ENCODE measurements at places on chromosomes 12 and 14. TPM values are rescaled to one million over a fixed set of nuclear protein-coding genes. Genes with fewer than 3 reads are reported as not detected.

DNA sequence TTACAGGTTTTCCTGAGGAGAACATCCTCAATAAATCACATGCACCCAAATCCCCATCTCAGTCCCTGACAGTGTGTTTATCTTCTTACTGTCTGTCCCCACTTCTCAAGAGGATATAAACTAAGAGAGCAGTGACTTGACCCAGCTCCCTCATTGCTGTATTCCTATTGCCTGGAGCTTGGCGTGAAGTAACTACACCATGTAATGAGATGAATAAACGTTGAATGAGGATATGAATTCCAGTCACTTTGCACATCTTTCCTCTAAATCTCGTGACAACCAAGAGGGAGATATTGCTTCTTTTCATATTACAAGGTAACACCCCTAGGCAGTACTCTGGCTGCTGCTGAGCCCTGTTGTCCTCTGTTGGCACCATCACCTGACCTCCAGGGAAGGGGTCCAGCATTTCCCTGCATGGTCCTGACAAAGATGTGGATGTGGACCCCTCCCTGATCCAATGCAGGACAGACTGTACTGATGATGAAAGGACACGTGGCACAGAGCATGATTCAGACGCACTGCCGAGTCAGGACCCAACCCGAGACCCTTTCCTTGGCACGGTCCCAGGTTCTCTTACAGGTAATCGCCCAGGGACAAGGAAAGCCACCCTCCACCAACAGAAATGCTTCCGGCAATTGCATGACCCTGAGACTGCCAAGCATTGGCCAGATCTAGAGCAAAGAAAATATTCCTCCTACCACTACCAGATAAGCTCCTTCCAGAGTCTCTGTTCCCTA is 47.7 kb upstream of the CPM start:
- no peak overlapping the region for H3K4me3 ChIP-seq
- H3K27ac ChIP-seq: no peak overlapping the region
- peaks cover 6% of the 10 kb centered on the region for H3K4me1 ChIP-seq
- H3K27me3 ChIP-seq: no peaks in the 10 kb centered on the region
- no peak for DNase-seq

DNA sequence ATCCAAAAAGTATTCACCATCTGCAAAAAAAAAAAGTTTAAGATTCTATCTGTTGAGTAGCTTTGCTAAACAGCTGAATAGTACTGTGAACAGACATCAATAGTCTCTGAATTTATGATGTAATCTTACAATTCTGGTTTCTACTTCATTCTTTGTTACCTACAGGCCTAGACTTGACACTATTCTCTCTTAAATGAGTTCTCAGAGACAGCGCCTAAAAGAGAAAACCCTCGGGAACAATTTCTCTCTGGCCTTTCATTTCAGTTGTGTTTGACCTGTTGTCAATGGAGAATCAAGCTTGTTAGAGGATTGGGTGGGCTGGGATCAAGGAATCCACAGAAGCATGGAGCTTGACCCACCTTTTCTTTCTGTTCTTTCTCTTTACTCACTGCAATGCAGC is 5.9 kb upstream of the TWF1 start:
- peaks cover 11% of the 10 kb centered on the region for H3K27me3 ChIP-seq
- H3K4me1 ChIP-seq: peaks cover 3% of the 10 kb centered on the region
- DNase-seq: no peak
- no peaks in the 10 kb centered on the region for H3K36me3 ChIP-seq

DNA sequence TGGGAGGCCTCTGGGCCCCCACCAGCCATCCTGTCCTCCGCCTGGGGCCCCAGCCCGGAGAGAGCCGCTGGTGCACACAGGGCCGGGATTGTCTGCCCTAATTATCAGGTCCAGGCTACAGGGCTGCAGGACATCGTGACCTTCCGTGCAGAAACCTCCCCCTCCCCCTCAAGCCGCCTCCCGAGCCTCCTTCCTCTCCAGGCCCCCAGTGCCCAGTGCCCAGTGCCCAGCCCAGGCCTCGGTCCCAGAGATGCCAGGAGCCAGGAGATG is 729 bp upstream of the GAPDH start:
- H3K4me1 ChIP-seq: peaks cover 47% of the 10 kb centered on the region
- no peaks in the 10 kb centered on the region for H3K27me3 ChIP-seq
- peak overlapping the region; percentile 94 for H3K4me3 ChIP-seq
- peaks cover 56% of the 10 kb centered on the region for H3K36me3 ChIP-seq

DNA sequence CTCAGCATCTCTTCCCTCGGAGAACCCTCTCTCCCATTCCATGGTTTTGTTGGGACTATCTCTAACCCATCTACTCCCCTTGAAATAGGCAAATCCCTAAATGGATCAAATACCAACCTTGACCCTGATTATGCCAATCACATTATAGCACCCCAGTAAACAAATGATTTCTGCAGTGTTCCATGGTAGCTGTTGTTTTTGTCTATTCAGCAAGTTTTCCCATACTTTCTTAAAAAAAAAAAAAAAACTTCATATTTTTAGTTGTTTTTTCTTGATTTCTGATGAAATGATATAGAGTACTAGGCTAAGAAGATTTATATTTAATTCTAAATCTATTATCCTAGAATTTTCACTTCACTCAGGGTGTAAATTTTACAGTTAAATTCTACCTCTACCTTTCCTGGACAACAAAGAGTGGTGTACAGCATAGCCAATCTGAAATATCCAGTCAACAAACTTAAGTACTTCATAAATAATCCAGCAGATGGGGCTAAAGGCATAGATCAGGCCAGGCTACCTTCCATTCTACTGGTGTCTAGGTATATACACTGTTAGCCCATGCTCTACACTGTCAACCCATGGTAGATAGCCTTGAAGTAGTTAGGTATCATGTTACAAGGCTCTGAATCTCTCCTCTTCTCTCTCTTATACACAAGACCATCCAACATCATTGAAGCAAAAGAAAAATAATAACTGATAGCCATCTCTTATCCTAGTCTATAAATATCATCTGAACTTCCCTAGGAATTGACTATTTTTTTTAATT is 82.2 kb downstream of the PLEKHG7 start:
- no peak for DNase-seq
- H3K27ac ChIP-seq: no peak overlapping the region
- H3K4me3 ChIP-seq: no peak overlapping the region
- H3K27me3 ChIP-seq: no peaks in the 10 kb centered on the region
- H3K36me3 ChIP-seq: peaks cover 36% of the 10 kb centered on the region

Gene MYF6
- not detected for total RNA-seq

Gene HPD
- not detected for total RNA-seq

Gene PTGDR
- total RNA-seq: not detected

Gene POTEG
- total RNA-seq: not detected
